Activated gamma-delta T cell (primary cell): ENCODE measurements at places on chromosomes 5 and 9.

DNA sequence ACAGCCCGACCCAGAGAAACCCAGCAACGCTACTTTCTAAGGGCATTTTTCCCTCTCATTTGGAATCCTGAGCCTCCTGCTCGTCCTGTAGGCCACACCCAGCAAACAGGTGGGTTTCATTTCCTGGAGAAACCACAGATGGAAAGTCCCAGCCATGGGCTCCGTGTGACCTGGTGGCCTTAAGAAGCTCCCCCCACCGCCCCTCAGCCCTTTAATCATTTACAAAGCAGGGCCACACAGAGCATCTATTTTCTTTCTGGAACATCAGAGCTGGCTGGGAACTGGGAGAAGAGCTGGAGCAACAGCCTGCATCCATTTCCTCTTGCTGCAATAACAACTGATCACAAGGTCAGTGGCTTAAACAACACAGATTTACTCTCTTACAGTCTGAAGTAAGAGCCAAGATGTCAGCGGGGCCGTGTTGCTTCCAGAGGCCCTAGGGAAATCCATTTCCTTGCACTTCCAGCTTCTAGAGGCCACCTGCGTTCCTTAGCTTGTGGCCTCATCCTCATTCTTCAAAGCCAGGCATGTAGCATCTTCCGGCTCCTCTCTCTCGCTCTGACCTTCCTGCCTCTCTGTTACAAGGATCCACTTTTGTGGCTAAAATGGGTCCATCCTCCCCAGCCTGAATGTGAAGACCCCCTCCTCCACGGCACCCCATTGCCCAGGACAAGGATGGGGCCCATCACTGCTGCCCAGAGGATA lies 40.5 kb downstream of the C9orf50 start:
- DNase-seq = no peak

- DNase-seq = no peak
Measured at GRCh38 chr9:129640871-129641749, 841 bp downstream of the ASB6 start.

- DNase-seq = no peak
Measured at GRCh38 chr5:158462349-158463114, 603.6 kb upstream of the CLINT1 start.

- DNase-seq = no peak
Measured at GRCh38 chr5:171705036-171705435, 80.6 kb upstream of the SMIM23 start.

DNA sequence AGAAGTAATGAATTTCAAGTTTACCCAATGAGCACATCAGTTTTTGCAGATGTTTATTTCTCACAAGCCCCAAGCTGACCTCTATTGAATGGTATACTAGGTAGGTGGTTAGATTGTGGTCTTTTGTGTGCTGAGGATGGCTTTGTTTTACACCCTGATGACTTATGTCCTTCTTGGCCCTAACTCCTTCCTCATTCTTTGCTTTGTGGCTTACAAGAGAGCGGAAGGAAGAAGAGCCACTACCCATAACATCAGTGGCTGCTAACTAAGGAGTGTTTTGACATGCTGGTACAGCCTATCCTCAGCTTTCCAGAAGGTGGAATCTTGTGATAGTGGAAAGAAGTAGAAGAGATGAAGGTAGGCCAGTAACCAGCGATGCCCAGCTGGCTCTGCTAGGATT lies 85.7 kb upstream of the NTRK2 start:
- no peak for DNase-seq

GRCh38 chr9:87063871-87064270 lies 116.6 kb upstream of the GAS1 start:
- DNase-seq = no peak

DNA sequence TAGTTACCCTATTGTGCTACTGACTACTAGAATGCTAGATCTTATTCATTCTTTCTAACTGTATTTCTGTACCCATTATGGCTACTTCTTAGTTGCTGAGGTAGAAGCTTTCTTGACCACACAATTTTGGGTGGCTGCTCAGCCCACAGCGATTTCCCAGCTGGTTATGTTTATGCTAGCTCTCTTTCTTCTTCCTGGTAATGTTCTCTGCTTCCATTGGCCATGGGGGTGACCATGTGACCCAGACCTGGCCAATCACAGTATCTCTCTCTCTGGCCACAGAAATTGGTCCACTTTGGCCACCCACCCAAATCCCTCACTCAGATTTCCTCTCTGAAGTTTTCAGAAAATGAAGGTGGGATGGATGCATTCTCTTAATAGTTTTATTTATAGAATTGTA lies 427.9 kb upstream of the CLINT1 start:
- DNase-seq = no peak

DNA sequence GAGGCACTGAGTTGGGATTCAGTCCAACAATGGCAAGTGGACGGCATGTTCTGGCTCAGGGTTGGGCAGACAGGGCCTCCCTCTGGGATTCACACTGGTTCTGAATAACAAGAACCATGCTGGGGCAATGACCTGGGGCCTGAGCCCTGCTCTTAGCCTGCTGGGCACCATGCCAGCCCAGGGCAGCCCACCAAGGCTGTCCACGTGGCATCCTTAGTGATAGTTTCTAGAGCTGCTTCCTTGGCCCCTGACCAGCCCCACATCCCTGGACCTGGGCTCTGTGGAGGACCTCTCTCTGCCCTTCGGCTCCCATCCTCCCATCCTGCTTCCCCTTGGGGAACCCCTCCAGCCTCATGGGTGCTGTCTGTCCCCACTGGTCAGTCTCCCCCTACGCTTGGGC lies 22.3 kb upstream of the OLFM1 start:
- DNase-seq = no peak

DNA sequence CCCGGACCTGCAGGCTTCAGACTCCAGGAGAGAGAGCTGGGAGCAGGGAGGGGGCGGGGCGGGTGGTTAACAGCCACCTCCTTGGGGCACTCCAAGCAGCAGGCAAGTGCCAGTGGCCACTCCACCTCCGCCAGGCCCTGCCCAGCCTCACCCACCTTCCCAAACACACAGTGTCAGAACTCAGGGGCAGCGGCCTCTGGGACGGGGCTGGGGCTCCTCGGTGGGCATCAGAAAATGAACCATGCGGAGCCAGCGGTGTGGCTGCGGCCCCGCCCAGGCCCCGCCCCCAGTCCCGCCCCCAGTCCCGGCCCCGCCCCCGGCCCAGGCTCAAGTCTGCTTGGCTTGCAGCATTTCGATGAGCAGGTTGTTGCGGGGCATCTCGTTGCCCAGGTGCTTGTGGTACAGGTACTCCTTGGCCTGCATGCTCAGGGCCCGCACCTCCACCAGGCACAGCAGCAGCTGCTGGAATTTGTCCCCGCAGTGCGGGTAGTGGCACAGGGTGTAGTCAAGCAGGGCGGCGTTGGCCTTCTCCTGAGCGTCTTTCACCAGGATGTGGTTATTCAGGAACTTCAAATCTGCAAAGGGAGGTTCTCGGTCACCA lies 24.7 kb downstream of the NR5A1 start:
- no peak for DNase-seq

DNA sequence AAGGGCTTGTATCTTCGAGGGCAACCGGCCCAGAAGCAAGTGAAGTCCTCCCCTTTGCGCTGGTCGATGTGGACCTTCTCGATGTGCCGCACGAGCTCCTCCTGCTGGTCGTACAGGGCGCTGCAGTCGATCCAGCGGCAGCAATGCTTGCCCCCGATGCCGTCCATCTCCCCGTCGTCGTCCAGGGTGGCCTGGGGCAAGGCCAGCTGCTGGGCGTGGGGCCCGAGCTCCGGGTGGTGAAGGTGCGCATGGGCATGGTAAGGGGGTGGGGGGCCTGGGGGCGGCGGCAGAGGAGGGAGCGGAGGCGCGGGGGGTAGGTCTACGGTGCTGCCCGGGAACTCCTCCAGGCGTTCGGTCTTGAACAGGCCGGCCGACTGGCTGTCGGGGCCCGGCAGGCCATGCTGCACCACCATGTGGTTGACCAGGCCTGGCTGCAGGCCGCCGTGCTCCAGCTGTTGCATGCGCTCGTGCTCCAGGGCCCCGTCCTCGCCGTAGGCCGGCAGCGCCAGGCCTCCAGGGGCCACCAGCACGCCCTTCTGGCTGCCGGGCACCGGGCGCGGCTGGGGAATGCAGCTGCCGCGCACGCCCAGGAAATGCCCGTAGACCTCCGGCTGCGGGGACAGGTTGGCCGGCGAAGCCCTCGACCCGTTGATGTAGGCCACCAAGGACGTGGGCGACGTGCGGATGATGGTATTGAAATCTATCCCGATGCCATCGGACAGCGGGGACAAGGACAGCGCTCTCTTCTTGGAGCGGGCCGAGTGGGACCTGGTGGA lies 181.8 kb downstream of the GLIS3 start:
- no peak for DNase-seq

DNA sequence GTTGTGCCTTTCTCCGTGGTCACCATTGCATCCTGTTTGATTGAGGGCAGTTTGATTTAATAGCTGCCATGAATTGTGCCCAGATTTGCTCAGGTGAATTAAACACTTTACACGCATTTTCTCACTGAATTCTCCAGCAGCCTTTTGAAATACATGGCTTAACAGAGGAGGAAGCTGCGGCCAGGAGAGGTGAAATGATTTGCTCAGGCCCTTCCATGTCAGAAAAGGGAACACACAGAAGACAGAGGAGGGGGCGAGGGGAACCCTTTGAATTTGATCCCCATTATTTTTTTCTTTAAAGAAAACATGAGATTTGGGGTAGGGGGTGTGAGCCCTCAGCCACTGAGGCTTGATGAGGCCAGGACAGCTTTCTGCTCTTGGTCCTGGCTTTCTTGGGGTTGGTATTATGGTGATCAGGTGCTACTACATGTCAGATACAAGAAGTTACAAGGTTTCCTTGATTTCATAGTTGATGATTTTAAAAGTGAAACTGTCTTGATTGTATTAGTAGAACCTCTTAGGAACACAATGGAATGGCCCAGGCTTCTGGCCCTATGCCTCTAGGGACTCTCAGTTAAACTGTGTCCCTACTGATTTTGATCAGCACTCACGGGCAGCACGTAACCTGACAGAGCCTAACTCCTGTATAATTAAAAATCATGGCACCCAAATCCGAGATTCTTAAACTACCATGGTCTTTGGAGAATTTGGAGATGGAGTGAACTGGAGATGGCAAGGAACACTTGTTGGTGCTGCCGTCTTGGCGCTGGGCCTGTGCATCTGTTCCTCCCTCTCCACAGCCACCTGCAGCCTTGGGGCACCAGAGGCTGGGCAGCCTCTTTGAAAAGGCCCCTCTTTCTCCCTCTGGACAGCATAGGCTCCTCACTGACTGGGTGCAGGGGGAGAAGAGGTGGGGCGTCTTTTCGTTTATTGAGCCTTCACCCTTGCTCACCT lies 107.9 kb downstream of the TRIO start:
- no peak for DNase-seq

DNA sequence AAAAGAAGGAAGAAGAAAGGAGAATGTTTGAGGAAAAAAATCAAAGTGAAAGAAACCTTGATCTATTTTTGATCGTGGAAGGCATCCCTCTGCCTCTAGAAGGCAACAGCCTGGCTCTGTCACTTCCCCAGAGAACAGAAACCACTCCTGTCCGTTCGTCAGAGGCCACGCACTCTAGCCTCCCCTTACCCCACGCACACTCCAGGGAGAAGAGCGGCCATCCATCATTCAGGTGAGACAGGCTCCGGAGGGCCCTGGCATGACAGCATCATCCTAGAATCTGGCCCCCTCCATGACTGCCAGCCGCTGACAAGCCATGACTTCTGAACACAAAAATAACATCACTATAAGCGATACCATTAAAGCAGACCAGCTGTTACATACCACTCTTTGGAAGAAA lies 135.8 kb downstream of the ROR2 start:
- no peak for DNase-seq

GRCh38 chr5:6904860-6905259 lies 191.6 kb downstream of the TENT4A start:
- no peak for DNase-seq

GRCh38 chr9:32399110-32399815 lies 14.8 kb downstream of the ACO1 start:
- no peak for DNase-seq

- DNase-seq = no peak
Measured at GRCh38 chr9:136370037-136370436, 3.4 kb downstream of the CARD9 start.
